ENCODE measurements at places on chromosomes 6 and 20.

DNA sequence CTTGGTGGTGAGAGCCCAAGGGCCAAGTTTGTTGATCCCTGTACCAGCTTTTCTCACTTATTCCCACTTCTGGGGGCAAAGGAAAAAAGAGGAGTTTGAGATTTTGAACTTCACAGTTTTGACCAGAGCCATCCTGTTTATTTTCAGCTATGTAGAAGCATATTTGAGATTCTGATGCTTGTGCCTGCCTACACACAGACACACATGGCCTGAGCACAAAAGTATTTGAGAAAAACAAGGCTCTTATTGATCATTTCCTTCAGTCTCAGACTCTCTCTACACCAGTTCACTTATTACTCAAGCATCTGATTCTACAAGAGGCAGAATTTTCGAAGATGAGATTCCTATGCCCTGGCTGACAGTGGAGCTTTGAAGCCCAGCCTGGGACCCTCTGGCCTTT lies 100.7 kb downstream of the TCP11 start:
- no peak for DNase-seq

DNA sequence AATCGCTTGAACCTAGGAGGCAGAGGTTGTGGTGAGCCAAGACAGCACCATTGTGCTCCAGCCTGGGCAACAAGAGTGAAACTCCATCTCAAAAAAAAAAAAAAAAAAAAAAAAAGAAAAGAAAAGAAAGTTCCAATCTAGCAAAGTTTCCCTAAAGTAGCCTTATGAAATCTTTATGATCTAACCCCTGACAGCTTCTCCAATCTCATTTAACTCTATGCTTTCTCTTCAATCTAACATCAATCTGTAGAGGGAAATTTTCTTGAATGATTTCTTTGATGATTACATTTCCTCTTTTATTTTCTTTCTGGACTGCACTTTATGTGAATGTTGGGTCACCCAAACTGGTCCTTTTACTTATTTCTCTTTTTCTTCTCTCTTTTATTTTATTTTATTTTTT lies 2.2 kb upstream of the SLC18B1 start:
- no peak for DNase-seq

DNA sequence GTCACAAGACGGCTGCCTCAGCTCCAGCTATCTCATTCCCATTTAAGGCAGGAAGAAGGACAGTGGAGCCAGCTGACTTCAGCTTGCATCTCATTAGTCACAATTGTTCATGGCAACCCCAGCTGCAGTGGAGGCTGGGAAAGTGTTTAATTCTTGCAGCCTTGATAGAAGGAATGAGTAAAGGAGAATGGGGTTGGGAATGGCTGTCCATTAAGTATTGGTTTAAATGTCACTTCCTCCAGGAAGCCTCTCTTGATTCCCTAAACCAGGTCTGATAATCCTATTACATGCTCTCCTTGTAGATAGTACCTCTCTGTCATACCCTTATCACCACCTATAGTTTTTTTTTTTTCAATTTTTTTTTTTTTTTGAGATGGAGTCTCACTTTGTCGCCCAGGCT lies 166.4 kb downstream of the TFAP2C start:
- no peak for DNase-seq

DNA sequence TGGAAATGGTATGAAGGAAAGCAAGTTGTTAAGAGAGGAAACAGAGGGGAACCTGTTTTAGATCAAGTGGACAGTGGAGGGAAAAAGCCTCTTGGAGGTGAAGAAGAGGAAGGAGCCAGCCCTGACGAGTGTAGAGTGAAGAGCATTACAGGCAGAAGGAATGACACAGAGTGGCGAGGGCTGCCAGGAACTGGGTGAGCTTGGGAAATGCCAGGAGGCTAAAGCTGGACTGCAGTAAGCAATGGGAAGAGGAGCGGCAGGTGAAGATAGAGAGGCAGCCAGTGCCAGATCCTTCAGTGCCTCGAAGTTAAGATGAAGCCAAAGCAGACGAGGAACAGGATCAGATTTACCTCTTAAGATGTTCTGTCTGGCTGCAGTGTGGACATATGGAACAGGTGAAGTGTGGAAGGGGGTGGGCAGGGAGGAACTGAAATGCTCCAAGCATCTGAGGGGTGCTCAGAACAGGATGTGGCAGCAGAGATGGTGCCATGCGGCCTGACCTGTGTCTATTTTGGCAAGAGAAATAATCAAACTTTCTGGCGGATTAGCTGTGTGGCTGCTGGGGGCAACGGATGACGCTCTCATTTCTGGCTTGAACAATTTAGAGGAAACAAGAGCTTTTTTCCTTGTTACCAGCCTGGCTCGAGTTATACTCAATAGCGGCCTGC lies 748.4 kb downstream of the PTPRT start:
- no peak for DNase-seq

GRCh38 chr6:20211941-20212391 lies 303 bp downstream of the MBOAT1 start:
- DNase-seq = peak; percentile 38

GRCh38 chr20:45258664-45259063 lies 4.3 kb upstream of the SLPI start:
- DNase-seq = no peak

DNA sequence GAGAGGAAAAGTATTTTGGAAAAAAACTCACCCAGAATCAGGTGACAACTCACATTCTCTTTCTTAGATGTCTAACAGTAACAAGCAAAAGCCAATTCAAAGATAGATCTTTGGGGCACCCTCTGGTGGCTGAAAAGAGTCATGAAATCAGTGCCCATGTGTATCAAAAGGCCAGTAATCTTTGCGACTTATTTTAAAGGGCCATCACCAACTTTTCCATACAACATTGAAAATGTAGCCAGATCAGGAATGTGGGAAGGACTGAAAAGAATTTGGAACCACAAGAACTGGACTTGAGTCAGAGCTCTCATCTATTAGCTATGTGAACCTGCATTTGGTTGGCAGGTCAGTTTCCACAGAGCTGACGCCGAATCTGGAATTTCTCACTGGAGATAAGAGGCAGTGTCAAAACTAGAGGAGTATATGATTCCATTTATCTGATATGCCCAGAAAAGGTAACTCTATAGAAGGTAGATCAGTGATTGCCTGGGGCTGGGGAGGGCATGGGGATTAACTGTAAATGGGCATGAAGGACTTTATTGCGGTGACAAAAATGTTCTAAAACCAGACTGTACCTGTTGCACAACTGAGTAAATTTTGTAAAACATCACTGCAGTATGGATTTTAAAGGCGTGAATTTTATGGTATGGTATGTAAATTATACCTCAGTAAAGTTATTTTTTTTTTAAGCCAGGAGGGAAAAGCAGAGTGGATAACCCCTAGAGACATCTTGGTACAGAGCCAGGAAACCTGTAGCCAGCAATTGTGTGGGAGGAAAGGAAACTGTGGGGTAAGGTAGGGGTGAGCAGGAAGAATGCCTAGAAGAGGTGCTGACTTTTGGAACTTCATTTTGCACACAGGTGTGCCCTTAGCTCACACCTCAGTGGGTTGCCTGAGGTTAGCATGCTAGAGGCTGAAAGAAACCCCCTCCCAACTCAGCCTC lies 117.1 kb upstream of the ASF1A start:
- peak; percentile 60 for DNase-seq

DNA sequence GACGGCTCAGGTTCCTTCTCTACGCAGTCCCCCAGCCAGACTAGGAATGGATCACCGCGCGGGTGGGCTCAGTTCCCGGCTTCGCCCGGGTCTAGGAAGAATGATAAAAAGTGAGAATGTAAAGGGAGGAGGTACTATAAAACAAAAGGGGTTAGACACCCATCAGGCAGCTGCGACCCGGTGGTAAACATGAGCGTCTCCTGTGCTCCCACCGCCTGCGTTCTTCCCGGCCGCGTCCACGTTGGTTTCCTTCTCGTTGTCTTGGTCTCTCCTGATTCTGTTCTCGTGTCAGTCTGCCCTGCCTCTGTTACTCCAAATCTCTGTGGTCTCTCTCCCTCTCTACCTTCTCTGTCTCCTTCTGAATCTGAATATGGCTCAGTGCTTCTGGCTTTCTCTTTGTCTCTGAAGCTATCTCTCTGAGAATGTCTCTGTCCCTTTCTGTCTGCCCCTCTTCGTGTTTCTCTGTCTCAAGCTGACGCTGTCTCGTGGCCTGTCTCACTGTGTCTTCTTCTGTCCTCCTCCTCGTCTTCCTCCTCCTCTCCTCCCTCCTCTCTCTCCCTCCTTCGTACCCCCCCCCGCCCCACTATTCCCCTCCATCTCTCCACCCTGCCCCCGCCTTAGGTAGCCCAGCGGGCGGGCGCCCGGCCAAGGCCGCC lies 41.6 kb upstream of the FOXP4 start:
- DNase-seq = no peak

Measured in NCI-H1092 treated with DMSO at 0.1 percent for 48 hours (cell line).